ENCODE measurements at places on chromosomes 7 and 10. TPM values are rescaled to one million over a fixed set of nuclear protein-coding genes. Genes with fewer than 3 reads are reported as not detected.

- DNase-seq: peak; percentile 72
Measured at GRCh38 chr7:2757904-2758672, 70.1 kb downstream of the AMZ1 start.

GRCh38 chr7:22695476-22696132 lies 31.4 kb upstream of the IL6 start:
- no peak for DNase-seq

DNA sequence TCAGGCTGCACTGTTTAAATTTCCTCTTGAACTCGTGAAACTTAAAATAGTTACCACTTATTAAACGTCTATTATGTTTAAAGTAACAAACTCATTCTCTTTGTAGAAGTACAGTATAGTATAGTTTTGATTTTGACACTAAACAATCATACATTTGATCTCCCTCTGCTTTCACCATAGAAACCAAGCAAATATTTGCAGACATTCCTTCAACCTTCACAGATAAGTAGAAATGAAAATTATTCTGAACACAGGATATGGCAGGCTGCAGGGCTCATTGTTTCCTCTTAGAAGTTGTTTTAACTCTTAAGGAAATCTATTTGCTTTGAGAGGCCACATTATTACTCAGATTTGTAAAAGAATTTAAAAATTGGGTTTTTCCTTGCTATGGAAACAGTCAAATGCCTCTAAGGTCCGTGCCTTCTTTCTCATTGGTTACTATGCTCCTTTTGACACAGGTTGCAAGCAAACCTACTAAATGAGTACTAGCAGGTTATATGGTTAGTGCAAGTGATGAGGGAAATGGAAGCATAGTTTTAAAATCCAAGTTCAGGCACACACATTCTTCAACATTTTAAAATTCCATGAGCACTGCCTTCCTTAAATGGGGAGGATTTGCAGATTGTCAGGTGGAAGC lies 92.8 kb upstream of the FAM133B start:
- DNase-seq: no peak

DNA sequence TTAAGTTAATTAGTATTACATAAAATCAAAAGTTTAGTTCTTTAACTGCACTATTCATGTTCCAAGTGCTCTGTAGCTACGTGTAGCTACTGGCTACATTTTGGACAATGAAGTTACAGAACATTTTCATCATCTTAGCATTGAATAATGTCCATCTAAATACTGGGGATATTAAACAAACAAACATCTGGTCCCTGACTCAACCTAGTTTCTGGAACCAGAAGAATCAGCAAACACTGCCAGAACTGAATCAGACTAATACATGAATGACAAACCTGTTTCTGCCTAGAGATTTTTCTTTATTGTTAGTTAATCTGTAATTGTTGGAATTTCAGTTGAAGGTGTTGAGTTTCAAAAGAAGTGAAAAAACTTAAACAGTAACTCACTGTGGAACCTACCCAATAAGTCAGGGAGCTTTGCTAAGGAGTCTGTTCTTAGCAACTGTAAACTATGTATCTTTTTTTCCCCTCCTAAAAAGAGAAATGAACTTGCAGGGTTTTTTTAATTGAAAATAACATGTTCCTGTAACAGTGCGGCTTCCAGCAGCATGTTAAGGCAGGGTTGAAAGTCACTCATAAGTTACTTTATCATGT lies 58.3 kb downstream of the CDK13 start:
- no peak for DNase-seq

DNA sequence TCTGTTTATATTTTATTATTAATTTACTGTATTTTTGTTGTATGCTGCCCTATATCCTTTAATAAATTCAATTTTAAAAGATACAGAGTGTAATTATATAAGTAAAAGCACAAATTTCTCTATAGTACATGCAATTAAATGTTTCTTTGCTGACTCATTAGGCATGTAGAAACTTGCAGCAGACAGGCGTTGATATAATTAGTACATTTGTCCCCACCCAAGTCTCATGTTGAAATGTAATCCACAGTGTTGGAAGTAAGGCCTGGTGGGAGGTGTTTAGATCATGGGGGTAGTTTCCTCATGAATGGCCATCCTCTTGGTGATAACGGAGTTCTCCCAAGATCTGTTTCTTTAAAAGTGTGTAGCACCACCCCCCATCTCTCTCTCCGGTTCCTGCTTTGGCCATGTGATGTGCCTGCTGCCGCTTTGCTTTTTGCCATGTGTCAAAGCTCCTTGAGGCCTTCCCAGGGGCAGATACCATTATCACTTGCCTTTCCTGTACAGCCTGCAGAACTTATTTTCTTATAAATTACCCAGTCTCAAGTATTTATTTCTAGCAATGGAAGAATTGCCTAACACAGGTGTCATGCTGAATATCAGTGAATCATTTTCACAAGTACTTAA lies 63.7 kb downstream of the TSPAN12 start:
- no peak for DNase-seq

GRCh38 chr10:128215733-128216132 lies 89.5 kb upstream of the MKI67 start:
- no peak for DNase-seq

Gene GPR141
- 1.2 TPM for total RNA-seq

Gene KLF14
- not detected for total RNA-seq

Gene RAMP3
- total RNA-seq: not detected

Gene NFE2L3
- 21.3 TPM for total RNA-seq

Gene SLC26A5
- total RNA-seq: not detected

Gene SFMBT2
- 101 TPM for total RNA-seq

Data from natural killer cell treated with Interleukin-12 subunit alpha and Interleukin-12 subunit beta and Interleukin-15 and Interleukin-18, amount 100 ng/mL, for 72 hours (primary cell).